AG04450 (cell line): ENCODE measurements at places on chromosomes 2 and 18.

DNA sequence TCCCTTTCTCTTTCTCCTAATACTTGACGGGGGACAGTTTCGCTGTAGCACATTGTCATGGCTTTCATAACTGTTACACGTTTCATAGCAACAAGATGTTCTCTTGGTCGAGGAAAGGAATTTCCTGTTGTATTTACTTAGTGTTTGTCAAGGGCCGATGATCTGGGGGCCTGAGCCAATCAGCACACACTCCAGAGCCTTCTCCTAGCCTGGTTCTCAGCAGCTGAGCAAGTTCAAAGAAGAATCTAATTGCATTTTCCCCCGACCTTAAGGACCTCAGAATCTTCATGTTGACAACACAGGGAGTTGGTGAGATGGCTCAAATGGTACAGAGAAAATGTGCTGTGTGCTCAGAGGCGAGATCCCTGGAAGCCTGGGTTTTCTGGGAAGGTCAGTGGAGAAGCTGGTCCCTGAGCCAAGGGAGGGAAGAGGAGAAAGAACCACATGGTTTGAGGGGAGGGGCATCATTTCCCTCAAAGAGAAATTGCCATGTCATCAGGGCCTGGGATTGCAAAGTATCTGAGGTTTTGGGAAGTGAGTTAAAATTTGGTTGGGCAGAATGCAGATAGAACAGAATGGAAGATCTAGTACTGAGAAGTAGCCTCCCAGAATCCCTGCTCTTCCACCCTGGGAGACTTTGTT, 76.9 kb upstream of the AGAP1 start:
- DNase-seq = no peak

GRCh38 chr2:51597086-51597485, 565.2 kb upstream of the NRXN1 start:
- DNase-seq = no peak

DNA sequence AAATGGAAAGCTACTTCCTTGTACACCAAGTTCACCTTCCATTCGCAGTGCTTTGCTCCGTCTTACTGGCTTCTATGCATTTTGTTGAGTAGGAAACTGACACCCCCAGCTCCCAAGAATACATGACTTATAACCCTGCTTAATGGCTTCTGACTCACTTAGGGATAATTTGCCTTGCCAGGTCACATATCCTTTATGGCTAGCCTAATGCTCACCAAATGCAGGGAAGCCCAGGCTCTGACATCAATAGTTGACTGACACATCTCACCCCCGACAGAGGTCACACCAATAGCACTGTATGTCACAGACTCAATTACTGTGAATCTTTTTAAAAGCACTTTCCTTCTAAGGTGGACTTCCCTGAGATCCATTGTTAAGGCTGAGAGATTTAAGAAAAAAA, 147.2 kb downstream of the DTNA start:
- DNase-seq = no peak

DNA sequence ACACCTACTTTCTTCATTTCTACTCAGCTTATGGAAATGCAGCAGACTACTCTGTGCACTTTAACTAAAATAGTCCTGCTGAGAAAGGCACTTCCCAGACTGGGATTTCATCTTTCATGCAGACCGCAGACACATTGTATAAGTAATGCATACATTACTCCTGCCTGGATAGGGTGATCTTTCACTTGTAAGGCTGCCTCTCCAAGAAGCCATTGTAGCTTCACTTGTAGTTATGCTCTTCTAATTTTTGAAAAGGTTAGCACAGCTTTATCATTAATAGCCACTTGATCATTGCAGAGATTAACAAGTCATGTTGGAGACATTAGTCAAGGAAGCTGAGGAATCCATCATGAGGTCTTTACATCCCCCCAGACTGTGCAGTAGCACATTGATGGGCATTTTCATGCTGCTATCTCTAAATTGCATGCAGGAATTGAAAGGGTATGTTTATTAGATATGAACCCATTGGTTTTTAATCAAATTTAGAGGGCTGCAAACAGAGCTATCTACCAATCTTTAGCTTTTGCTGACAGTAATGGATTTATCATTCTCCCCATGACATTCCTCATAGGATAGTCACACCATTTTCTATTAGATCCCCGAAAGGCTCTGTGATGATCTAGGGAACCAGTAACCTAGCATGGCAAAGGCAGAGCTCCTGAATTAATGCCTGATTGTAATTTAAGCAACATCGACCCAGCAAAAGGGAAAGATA, 1074.7 kb upstream of the NXPH2 start:
- DNase-seq = no peak

DNA sequence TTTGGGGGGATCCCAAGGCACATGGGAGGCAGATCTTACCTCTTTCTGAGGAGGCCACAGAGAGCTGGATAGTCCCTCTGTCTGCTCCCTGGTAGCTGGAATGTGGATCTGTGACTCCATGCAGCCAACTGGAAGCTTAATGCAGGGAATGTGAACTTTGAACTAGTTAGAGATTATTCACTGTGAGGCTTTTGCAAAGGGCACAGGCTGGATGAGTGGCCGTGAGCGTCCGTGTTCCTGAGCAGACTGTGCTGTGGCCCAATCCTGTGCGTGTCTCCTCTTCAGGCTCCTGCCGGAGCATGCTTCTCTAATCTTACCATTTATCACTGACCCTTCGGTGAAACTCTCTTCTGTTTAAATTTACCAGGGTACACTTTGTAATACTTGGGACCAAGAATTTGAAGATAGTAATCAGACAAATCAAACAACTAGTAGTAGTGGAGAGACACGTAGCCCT, 187.6 kb downstream of the PTPRM start:
- no peak for DNase-seq

GRCh38 chr2:135791418-135792190, 45.4 kb downstream of the LCT start:
- DNase-seq = no peak
